HT-29 (cell line): ENCODE measurements at places on chromosomes 12 and 14.
A peak's percentile ranks its signal among the peaks of the same experiment; 100 is the strongest.

DNA sequence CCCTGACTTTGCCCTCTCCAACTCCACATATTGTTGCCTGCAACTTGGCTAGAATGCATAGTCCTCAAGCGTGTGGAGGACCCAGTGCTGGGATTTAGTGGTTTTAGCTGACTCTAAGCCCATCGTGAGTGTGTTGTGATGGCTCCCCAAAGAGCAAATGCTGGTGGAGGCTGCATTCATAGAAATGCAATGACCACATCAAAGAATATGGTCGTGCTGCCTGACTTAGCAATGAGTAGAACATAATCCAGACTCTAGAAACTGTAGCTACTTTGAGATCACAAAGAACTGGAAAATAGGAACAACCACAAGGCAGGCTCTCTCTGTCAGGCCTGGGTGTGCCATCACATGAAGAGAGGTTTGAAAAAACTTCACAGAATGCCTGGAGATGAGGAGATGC lies 1.3 kb downstream of the DYRK4 start:
- no peak for DNase-seq

DNA sequence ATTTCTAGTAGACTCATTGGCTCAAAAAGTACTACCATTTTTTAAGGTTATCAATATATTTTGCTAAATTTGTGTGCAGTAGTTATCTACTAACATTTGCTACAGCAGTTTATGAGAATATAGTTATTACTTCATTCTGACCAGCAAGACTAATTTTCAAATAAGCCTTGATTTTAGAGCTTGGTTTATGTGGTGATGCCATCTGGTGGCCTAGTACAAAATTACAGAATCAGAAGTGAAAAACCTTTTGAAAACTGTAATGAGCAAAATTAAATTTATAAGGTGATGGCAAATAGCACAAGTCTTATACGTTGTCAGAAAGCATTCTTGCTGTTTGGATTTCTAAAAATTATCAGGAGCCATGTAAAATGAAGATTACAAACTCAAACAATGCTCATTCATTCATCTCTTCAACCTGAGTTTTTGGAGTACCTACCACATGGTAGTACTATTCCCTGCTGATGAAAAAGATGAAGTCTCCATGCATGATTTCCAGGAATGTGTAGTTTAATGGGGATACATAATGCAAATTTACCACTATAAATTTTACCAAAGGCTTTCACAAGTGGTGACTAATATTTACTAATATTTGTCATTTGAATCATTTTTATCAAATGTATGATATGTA lies 51.0 kb downstream of the MAGOHB start:
- DNase-seq = peak; percentile 73

DNA sequence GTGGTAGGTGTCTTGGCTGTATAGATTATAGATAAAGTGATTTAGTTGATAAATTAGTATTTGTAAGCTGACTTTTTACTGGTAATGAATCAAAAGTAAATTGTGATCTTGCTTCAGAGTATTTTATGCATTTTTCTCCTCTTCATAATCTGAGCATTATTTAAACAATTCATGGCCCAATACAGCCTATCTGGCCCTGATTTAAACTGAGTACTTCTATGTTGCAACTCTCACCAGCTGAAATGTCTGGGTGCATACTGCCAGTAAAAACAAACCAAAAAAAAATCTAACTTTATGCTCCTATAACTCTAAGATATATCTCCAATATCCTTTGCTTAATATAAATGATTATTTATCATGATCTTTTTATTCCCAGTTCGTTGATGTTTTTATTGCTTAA lies 86.6 kb downstream of the MIA2 start:
- DNase-seq = no peak

DNA sequence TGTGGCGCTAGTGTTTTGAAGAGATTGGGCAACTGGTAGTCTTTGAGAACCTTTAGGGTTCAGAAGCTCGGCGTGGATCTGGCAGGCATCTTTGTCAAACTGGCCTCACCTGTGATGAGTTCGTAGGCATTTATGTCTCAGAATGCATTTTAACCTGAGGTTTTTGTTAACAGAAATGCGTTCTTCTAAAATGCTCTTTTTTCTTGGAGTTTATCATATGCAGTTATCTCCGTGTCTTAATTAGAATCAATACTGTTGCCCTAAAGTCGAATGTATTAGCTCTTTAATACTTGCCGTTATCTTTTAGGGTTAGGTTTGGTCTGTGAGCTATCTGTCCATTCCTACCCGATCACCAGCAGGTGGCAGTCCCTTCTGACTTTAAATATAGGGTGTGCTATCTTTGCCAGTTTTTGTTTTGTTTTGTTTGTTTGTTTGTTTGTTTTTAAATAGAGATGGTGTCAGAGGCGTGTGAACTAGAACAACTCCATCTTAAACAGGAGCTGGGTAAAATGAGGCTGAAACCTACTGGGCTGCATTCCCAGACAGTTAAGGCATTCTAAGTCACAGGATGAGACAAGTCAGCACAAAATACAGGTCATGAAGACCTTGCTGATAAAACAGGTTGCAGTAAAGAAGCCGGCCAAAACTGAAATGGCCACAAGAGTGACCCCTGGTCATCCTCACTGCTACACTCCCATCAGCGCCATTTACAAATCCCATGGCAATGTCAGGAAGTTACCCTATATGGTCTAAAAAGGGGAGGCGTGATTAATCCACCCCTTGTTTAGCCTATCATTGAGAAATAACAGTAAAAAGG lies 1.4 kb downstream of the ATF1 start:
- peak; percentile 75 for DNase-seq

- DNase-seq = peak; percentile 89
Measured at GRCh38 chr12:13179211-13180074, 17.1 kb upstream of the EMP1 start.

- DNase-seq = peak; percentile 11
Measured at GRCh38 chr12:65984227-65984479, 146.4 kb downstream of the LLPH start.

DNA sequence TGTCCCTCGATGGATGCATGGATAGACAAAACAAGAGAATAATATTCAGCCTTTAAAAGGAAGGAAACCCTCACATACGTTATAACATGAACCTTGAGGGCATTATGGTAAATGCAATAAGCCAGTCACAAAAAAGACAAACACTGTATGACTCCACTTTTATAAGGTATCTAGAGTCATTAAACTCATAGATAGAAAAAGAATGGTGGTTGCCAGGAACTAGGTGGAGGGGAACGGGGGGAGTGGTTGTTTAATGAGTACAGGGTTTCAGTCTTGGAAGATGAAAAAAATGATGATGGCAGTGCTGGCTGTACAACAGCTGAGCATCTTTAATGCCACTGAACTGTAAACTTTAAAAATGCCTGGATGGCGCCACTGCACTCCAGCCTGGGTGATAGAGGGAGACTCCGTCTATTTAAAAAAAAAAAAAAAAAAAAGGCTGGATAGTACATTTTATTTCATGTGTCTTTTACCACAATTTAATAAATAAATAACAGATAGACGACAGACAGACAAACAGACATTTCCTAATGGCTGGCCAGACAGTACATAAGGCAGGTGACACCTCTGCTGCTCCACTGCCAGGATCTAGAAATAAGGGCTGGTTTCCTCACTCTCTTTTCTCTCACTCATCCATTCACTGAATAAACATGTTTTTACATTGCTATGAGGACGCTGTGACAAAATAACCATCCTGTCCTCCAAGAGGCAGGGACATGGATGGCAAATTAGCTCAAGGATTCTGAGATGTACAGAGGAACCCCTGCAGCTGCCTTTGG lies 118.8 kb downstream of the FOXN3 start:
- DNase-seq = no peak

GRCh38 chr14:89347885-89348284 lies 69.1 kb downstream of the FOXN3 start:
- DNase-seq = no peak

DNA sequence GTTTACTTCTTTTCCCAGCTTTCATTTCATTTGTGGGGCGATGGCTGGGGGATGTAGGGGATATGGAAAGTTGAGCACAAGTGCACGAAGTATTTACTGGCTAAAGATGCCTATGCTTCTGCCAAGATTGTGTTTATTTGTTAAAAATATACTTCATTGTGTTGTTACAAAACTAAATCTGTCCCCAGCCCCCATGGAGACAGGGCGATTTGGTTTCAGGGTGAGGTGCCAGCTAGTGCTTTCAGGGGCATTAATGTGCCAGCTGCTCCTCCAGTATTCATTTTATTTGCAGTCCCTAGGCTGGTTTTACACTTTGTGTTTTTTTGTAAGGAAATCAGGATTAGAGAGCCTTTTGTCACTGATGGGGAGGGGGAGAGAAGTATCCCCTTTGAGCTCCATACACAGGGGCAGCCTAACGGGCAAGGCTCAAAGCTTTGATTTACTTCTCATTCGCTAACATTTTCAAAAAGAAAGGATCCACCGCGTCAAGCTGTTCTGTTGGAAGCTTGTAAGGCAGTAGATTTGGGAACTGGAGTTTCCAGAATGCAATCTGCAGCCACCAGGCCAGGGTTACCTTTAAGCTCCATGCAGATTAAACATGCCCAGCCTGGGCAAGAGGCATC lies 198.7 kb upstream of the PLEKHG7 start:
- DNase-seq = no peak

DNA sequence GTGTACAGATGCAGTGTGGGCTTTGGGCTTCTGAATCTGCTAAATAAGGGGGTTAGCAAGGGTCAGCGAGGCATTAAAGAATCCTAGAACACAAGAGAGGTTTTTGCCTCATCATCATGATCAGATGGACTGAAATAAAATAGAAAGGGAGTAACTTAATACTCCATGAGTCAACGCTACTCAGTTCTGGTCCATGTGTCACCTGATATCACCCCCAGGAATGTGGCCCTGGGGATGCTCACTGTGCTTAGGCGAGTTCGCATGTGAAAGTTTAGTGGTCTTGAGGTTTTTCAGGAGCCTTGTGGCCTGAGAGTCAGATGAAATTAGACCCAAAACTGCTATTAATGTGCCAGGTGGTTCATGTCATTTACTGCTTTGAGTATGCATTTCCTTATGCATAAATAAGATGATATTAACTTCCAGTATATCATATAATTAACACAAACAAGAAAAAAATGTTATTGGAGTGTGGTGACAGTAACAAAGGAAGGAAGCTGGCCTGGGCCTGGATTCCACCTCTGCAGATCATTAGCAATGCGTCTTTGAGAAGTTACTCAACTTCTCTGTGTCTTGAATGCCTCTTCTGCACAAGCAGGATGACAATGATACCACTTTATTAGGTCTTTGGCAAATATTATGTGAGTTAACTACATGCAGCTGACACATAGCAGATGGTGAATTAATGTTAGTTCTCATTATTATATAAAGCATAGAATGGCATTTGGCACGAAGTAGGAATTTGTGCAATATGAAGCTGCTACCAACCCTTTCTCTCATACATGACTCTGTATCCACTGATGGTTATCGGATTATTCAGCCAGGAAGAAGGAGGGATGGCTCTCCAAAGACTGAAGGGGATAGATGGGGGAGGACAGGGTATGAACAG lies 1272.6 kb downstream of the AACS start:
- no peak for DNase-seq

DNA sequence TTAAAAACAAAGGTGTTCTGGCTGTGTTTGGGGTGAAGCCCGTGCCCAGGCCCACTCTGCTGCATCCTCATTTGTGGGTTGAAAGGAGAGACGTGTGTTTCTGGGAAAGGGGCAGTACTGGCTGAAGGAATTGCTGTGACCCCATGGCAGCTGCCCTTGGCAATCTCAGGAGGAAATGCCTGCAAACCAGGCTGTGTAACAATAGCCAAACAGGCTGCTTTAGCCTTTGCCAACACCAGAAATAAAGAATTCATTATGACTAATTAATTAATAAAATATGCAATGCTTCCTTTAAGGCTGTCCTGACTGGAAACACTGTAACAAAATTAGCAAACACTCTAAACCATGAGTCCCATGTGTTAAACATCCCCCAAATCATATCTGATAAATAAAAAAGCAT lies 53.0 kb upstream of the KRR1 start:
- no peak for DNase-seq

DNA sequence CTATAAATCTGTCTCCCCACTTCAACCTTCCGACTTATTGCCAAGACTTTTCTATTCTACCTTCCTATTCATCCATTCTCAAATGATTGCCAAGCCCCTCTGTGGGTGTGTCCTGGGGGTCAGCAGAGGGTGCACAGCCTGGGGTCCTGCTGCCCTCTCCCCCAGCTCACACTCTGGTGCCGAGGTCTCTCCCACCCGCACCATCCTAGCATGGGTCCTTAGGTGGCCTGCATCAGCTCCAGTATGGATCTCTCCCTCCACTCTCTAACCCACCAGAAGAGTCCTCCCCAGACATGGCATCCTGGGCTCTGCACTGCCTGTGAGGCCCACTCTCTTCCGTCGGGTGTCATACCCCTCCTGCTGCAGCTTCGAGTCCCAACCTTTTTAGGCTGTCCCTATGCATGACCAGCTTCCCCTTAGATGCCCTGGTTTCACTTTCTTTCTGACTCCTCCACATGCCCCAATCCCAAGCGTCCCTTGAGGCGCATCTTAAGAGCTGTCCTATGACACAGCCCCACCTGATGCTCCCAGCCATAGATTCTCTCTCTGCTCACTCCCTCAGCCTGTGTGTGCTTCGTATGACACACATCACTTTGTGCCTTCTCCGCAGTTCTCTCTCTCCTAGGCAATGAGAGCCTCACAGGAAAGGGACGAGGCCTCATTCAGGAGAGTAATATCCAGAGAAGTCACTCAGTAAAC lies 43.9 kb downstream of the GIT2 start:
- DNase-seq = no peak

DNA sequence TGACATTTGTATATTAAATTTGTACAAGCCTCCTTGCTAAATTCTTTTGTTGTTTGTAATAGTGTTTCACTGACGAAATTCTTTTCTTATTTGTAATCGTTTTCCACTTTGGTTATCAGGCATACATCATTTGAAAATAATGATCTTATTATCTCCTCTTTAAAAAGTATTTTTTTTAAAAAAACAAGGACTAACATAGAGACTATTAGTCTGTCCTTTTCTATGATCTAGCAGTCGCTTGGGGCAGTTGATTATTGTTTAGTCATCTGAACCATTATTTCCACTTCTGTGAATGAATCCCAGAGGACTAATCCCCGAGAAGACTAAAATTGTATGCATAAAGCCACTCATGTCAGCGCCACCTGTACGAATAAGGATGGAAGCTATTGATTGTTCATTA lies 11.5 kb downstream of the ADGRD1 start:
- no peak for DNase-seq

DNA sequence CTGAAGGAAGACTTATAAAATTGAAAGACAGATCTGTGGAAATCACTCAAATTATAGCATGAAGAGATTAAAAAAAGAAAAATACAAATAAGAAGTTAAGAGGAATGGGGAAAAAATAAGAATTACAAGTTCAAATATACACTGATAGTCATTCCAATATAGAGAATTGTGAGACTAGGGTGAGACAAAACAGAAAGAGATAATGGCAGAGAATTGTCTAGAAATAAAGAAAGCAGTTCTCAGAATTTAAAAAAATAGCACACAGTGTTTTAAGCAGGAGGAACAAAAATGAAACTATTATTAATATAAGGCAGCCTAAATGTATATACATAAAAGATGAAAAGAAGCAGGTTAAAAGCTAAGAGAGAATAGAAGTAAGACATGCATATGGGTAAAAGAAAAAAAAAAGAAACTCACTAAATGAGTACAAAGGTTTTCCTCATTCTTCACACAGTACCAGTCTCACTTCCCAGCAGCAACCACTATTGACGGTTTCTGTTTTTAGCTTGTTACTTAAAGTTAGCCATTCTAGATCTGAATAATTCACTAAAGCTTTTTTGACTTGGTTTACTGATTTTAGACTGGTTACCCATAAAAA lies 31.1 kb downstream of the SLC38A4 start:
- no peak for DNase-seq

- DNase-seq = peak; percentile 45
Measured at GRCh38 chr12:55728186-55728938, 447 bp downstream of the CD63 start.

- DNase-seq = no peak
Measured at GRCh38 chr12:5102261-5102789, 58.6 kb downstream of the KCNA5 start.
